Jurkat, Clone E6-1 (cell line): ENCODE measurements at places on chromosomes 3 and 15.

GRCh38 chr3:131846296-131846924 is 188.4 kb downstream of the CPNE4 start:
- no peak for DNase-seq

- peak; percentile 55 for DNase-seq
Observed at GRCh38 chr15:75454471-75455378, 3.2 kb upstream of the SIN3A start.

DNA sequence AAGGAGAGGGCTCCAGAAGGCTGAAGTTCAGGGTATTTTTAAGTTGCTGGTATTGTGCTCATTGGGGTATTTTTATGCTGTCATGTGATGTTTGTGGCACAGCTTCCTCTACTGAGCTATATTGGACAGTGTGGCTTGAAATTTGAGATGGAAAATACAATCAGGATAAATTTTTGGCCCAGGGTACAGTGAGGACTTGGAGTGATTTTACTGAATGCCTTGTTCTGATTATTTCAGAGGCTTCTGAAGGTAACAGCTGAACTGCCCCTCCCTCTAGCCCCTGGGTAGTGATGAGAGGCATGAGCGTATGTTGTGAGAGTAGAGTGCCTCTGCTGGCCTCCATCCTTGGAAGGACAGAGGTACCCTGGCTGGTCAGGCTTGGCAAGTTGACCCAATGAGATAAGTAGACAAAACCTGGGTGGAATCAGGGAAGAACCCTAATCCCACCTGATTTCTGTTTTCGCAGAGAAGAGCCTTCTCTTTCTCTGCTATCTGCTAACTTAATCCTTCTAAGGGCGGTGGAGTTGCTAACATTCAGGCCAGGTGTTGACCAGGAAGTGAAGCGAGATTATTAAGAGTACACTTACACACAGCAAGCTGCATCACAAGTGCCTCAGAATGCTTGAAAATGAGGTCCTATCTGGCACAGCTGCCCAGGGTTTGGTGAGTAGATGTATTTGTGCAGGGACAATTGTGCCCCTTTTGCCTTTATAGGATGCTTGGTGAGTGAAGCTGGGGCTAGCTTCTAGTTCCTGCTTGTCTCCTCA is 98.1 kb upstream of the CLSTN2 start:
- no peak for DNase-seq

DNA sequence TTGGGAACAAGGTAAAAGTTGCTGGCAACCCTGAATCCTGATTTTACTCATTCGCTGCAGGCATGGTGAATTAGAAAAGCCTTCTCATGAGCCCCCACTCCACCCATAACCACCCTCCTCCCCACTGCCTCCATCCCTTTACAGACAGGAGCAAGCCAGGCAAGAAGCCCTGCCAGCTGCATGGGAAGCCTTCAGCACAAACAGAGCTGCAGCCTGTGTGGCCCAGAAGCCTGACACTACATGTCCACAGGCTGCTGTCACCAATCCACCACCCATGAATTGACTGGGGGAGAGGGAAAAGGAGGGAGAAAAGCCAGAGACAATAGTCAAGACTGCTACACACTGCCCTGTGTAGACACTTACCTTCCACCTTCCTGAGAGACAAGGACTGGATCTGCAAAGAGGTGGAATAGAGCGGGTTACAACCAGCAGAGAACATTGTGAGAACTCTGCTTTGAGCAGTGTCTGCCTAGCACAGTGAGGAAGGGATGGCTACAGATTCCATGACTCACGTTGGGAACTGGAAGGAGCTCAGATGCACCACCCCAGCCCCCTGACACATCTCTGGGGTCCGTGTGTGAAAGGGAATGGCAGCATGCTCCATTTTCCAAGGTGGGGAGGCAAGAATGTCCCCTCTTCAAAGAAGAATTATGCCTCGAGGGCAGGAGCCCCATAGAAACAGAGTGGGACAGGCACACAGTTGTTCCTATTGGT is 33.9 kb downstream of the DZIP1L start:
- DNase-seq = no peak

DNA sequence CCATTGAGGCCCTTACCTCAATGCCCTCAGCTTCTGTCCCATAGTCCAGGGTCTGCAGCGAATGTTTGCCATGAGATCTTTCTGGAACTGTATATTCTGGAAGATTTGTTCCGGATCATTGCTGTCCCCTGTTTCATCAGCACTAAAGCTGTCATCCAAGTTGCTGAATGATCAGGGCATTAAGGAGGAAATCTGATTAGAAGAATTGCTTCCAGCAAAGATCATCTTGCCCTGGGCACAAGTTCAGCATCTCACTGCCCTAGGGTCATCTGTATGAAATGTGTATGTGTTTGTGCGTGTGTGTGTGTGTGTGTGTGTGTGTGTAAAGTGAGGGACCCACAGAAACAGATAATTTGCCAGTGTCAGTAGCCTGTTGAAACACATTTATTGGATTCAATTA is 1.4 kb downstream of the TMC3 start:
- no peak for DNase-seq

GRCh38 chr3:148318240-148318639 is 379.5 kb upstream of the AGTR1 start:
- DNase-seq = no peak

GRCh38 chr15:75834021-75834420 is 9.2 kb upstream of the UBE2Q2 start:
- no peak for DNase-seq
